GM20000 (cell line): ENCODE measurements at places on chromosomes 1 and 21.

DNA sequence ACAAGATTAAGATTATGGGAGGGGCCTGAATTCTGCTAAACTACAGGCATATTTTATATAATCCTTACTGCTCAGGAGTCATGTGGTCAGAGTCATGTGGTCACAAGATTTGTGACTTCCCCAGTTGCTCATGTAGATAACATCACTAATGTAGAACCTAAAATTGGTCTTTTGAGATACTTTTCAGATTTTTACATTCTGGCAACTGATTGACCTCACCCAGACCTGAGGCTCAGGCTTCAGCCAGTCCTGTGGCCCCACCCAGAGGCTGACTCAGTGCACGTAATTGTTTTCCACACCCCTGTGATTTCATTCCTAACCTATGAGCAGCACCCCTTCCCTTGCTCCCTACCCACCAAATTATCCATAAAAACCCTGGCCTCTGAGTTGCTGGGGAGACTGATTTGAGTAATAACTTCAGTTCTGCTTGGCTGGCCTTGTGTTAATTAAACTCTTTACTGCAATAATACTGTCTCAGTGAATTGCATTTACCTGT is 41.7 kb upstream of the ZNF326 start:
- DNase-seq, result peak; percentile 35

DNA sequence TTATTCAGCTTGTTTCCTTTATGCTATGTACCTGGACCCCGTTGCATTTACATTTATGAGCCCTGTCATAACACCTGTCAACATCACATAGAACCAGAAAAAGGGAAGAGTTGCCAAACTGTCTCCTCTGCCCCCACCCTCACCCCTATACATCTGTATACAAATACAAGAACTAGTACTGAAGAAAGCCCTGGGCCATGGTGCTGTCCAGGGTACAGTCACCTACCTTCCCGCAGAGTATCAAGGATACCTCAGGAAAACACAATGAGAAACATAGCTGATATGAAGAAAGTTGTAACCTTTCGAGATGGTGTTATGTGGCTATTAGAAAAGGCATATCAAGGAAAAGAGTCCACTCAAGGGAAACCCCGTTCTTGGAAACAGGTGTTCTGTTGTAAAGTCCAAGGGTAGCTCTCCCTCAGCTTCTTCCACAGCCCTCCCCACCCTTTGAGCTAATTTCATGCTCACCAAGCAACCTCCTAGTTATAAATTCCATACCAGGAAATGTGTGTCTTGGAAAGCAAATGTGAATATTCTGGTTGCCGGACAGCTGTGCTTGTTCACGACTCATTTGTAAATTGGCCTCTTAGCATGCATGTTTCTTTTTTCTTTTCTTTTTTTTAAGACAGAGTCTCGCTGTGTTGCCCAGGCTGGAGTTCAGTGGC is 16.7 kb upstream of the AVPR1B start:
- no peak for DNase-seq

- DNase-seq, result no peak
Measured at GRCh38 chr1:1189111-1189510, 15.4 kb downstream of the TTLL10 start.

DNA sequence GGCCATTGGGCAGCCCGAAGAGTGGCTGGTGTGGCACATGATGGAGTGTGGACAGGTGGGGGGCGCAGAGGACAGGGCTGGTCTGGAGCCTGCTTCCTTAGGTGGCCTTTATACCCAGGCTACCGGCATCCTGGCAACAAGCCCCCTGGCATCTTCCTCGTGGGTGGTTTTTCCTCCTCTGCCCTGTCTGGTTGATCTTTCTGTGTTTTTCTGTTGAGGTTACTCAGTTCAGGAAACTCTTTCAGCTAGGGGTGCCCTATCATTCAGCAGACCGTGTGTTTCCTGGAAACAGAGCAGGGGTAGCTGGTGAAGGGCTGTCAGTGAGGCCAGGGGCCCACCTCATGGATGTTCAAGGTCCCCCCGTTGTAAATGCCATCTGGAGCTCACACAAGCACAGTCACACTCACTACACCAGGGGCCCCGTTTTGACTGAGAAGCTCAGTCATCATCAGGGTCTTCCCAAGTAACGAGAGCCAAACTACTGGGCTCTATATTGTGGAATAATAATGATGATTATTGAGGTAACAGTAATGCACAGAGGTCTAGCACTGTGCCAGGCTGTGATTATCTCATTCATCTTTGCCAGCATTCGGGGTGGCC is at the start of gene KRTAP12-4:
Gene KRTAP12-4, minus strand, starts transcription at position 84 of the 600 bp plus-strand sequence. Its CDS starts 45 bp downstream, at position 39.
- DNase-seq, result no peak

- DNase-seq, result peak; percentile 73
Measured at GRCh38 chr1:40185951-40186864, 25.0 kb downstream of the RLF start.

DNA sequence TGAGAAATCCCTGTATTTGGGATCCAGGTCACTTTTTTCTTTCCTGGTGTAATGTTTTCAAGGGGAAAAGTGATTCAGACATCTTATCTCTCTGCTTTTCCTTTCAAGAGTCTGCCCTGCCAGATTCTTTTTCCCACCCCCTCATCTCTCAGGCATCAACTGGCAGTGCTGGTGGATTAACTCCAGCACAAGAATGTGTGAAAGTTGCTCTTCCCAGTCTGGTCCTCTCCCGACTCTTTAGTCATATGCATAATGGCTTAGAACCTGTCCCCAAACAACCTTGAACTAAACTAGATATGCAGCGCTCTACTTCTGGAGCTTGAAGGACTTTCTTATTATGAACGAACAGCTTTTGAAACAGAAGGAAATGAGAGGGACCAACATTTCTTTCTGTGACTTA is 88.5 kb downstream of the SLC44A5 start:
- DNase-seq, result no peak

GRCh38 chr1:162856260-162856659 is 4.7 kb downstream of the CCDC190 start:
- no peak for DNase-seq

- no peak for DNase-seq
Measured at GRCh38 chr1:113874012-113874879, 2.7 kb upstream of the PTPN22 start.

DNA sequence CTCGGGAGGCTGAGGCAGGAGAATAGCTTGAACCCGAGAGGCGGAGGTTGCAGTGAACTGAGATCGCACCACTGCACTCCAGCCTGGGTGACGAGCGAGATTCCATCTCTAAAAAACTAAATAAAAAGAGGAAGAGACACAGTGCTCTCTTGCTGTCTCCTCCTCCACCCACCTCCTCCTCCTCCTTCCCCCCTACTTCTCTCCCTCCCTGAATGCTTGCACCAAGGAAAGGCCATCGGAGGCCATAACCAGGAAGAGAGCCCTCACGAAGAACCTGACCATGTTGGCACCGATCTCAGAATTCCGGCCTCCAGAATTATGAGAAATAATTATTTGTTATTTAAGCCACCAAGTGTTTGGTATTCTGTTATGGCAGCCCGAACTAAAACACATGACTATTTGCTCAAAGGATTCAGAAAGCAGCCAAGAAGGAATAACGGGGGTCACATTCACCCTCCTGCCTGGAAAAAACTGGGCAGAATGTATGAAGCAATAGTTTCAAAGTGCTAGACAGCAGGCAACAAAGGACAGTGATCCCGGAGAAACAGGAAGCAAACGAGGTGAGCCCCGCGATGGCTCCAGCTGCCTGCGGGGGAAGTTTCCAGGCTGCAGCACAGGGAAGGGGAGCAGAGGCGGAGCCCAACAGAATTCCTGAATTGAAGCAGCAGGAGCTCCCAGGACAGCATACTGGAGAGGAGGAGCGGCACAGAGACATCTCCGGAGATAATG is 35.8 kb downstream of the LDLRAD1 start:
- no peak for DNase-seq
